ENCODE measurements at places on chromosomes 5 and 9.

DNA sequence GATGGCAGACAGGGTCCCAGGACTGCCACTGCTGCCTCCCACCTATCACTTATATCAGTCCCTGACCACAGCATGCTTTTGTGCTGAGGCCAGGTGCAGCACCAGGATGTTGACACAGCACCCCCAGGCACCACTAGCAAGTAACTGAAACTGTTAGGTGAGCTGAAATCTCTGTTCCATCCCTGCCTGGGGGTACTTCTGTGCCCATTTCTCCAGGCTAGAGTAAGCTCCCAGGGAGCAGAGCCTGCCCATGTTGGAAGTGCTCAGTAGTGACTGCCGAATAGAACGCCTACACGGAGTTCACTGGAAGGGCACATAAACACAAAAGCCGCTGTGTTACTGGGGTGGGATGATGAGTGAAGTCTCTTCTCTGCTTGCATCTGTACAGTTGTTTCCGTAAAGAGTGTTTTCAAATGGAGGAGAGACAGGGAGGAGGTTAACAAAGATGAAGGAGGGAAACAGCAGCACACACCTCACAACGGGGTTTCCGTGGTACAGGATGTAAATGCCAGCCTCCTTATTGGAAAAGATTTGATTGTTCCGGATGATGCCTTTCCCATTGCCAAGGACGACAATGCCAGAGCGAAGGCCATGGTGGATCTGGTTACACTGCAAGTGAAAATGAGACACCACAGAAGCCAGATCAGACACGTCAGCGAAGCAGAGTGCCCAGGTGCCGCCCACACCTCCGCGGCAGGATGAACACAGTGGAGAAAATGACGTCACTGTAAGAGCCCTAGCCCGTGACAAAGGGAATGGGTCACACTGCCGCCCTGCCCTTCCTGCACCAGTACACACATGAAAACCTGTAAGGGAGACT, 43.1 kb downstream of the POLR1E start:
- DNase-seq: peak; percentile 17
- H3K4me1 ChIP-seq: peaks cover 10% of the 10 kb centered on the region
- H3K27me3 ChIP-seq: peaks cover 4% of the 10 kb centered on the region
- peak overlapping the region; percentile 4 for H3K4me3 ChIP-seq
- H3K36me3 ChIP-seq: peaks cover 71% of the 10 kb centered on the region

GRCh38 chr5:134125039-134126015, 10.8 kb downstream of the TCF7 start:
- peak overlapping the region; percentile 61 for H3K27ac ChIP-seq
- no peak overlapping the region for H3K4me3 ChIP-seq
- no peak for DNase-seq
- peaks cover 9% of the 10 kb centered on the region for H3K4me1 ChIP-seq
- peaks cover 4% of the 10 kb centered on the region for H3K36me3 ChIP-seq
- no peaks in the 10 kb centered on the region for H3K27me3 ChIP-seq

DNA sequence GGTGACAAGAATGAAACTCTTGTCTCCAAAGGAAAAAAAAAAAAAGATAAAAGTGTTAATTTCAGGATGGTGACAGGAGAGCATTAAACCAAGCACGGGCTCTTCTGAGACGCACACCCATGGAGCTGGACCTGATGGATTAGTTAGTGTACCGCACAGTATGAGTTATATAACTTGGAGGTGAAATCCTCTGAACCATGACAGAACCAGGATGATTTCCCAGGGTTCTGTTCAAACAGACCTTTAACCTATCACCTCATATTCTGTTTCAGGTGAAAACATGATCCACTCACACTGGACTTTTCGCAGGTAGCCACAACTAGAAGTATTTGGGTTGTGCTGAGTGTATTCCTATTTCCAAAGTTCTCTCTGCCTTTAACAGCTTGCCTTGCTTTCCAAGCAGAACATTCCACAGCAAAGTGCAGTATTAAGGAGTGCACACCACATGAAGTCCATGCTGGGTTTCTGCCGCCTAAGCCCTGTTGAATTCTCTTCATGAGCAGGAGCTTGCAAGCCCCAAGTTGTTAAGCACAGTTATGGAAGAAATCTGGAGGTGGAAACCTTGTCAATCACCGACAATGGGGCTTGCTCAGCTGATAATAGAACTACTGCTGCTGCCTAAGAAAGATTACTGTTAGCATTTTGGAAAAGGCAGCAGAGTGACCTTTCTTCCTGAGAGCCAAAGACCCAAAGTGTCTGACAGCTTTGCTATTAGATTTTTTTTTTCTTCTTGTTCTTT, 461.7 kb downstream of the TLE1 start:
- peaks cover 36% of the 10 kb centered on the region for H3K4me1 ChIP-seq
- H3K4me3 ChIP-seq: no peak overlapping the region
- H3K27ac ChIP-seq: no peak overlapping the region
- no peak for DNase-seq

DNA sequence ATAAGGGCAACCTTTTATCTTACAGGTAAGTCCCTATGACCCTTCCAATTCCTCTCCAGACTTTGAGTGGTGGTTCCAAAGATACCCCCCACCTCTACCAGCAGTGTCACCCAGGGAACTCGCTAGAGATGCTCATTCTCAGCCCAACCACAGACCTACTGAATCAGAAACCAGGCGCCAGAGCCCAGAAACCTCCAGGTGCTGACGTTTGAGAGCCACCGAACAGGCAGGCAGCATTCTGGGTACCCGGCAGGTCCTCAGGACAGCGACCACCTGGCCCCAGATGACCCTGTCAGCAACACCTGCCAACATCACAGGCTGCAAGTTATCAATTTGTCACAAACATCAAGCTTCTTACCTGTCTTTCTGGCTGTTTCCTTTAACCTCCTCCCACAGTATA, 19.5 kb downstream of the RAPGEF1 start:
- peaks cover 38% of the 10 kb centered on the region for H3K36me3 ChIP-seq
- H3K27ac ChIP-seq: no peak overlapping the region
- no peak for DNase-seq
- H3K4me1 ChIP-seq: peaks cover 18% of the 10 kb centered on the region

GRCh38 chr5:109690242-109690974, 681 bp downstream of the MAN2A1 start:
- H3K36me3 ChIP-seq: peaks cover 14% of the 10 kb centered on the region
- peak overlapping the region; percentile 80 for H3K27ac ChIP-seq
- H3K4me1 ChIP-seq: peaks cover 47% of the 10 kb centered on the region
- DNase-seq: peak; percentile 60
